Right atrium auricular region (tissue), 2 donors: ENCODE measurements at places on chromosomes 2 and 18. TPM values are rescaled to one million over a fixed set of nuclear protein-coding genes. Genes with fewer than 3 reads are reported as not detected.

- no peak for DNase-seq
Measured at GRCh38 chr2:3172265-3172935, 205.2 kb downstream of the EIPR1 start.

DNA sequence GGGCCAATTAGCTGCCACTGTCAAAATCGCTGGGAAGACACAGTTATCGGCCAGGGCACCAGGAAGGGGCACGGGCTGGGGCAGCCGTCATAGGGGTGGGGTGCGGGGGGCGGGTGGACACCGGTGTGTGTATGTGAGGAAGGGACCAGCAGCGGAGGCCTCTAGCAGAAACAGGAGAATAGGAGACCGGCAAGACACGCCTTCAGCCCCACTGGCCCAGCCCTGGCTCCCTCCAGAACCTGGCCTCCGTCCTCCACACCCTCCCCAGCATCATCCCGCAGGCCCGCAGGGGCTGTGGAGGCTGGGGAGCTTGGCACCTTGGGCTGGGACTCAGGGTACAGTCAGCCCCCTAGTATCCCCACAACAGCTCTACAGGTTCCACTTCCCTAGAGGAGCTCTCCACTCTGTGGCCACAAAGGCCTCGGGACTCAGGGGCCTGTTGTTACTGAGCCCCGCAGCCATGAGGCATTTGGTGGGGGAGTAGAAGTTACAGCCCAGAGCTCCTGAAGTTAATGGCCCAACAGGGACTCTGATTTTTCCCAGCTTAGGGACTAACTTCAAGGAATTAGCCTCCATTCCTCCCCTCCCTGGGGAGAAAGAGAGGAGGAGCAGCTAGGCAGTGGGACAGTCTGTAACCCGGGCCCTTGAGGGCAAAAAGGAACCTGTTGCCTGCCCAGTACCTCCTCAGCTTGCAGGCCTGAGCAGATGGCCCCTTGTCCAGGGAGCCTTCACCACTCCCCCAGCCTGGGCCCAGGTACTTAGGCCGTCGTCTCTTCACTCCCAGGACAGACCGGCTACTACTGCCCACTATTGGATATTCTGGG is 19.9 kb downstream of the SH2D6 start:
- DNase-seq, result no peak

DNA sequence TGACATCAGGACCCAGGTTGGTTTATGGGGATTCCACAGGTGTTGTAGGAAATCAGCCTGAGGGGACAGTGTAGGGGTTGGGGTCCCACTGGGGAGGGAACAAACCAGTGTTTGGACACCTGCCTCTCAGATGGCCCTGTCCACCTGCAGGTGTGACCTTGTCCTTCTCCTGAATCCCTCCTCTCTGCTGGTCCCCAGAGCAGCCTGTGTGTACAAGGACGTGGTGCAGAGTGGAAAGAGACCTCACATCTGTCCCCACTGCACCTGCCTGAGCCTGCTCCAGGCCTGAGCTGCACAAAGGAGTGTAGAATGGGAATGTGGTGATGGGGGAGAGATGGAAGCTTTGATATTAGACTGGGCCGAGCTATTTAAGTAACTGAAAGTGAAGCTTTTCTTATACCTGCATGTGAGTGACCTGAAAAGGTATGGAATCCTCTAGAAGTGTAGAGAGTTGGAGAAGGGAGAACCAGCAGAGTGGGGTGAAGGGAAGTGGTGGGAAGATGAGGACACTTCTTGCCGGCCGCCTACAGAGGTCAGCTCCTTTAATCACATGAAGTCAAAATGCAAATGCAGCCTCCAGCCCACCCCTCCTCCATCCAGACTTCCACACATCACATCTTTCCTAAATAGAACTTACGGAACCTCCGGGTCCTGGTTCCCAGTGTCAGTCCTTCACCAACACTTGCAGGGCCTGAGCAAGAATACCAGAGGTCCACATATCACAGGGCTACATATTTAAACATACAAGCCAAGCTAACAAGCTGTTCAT is 89.3 kb upstream of the SMAD2 start:
- DNase-seq, result no peak

GRCh38 chr2:216388046-216388884 is 16.0 kb upstream of the MARCHF4 start:
- no peak for DNase-seq

- DNase-seq, result no peak
Measured at GRCh38 chr18:3726238-3726951, 276.4 kb downstream of the TGIF1 start.

- no peak for DNase-seq
Measured at GRCh38 chr2:202278944-202279343, 13.4 kb downstream of the NOP58 start.

DNA sequence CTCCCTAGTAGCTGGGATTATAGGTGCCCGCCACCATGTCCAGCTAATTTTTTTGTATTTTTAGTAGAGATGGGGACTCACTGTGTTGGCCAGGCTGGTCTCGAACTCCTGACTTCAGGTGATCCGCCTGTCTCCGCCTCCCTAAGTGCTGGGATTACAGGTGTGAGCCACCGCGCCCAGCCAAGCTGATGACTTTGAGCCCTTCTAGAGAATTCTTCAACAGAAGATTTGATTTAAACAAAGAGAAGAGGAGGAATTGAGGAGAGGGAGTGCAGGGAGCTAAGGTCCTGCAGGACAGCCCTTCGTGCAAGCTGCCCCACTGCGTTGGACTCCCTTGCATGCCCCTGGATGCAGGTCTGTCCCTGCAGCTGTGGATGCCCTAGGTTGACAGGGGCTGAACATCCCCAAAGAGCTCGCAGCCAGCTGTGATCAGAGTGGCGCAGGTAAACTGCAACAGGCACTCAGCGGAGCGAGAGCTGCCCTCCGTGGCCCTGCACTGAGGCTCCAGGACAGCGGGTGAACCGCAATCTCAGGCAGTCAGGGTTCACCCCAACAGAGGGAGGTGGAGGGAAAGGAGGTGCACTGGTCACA is 13.7 kb downstream of the ADRA2B start:
- no peak for DNase-seq

DNA sequence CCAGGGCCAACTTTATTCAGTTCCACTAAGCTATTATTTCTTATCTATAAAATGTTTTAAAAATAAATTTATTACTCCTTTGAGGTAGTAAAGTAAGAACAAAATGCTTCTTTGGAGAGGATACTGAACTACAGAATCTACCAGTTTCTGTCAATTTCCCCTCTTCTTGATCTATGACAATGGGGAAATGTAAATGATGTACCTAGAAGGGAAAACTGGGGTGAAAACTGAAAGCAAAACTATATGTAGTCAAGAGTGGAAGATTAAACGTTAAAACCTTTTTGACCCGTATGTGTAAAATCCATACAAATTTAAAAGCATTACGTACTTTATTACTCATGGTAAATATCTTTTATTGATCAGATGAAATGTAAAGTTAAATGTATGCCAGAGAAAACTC is 1287.8 kb upstream of the TMEFF2 start:
- DNase-seq, result no peak

GRCh38 chr2:30577151-30577550 is 130.1 kb downstream of the LCLAT1 start:
- DNase-seq, result no peak

DNA sequence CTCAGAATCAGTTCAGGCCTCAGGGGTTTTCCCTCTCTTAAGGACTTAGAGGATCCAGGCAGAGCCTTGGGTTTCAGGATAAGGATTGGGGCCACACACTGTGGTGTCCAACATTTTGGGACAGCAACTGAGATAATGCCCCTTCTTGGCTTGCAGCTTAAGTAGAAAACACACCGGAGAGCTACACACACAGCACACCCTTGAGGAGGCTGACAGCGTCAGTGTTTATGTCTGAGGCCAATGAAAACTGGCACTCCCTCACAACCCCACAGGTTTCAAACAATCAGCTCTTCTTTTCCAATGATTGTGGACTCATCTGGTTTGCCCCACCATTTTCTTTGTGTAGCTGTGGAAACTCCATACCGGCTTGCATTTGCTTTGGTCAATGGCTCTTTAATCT is 257.7 kb downstream of the CDCA7 start:
- DNase-seq, result no peak

DNA sequence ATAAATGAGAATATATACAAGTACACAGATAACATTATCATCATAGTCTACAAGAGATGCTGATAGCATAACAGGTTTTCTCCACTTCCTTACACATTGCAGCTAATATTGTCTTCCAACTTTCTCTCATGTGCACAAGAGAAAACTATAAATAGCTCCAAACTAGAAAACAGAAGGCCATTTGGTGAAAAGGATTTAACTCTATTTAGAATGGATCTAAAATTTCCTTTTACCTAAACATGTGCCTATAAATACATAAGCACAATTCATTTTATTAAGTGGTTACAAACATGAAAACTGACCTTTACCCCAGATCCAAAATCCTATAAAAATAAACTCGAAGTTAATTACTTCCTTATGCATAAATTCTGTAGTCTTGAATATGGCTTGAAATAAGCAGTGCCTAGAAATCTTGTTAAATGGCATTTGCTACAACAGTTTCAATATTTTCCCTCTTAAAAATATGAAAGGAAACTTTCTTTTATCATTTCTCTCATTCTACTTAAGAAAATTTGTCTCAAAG is 41.6 kb downstream of the SLC25A12 start:
- no peak for DNase-seq

GRCh38 chr2:120516679-120517314 is 170.9 kb downstream of the INHBB start:
- DNase-seq, result no peak

DNA sequence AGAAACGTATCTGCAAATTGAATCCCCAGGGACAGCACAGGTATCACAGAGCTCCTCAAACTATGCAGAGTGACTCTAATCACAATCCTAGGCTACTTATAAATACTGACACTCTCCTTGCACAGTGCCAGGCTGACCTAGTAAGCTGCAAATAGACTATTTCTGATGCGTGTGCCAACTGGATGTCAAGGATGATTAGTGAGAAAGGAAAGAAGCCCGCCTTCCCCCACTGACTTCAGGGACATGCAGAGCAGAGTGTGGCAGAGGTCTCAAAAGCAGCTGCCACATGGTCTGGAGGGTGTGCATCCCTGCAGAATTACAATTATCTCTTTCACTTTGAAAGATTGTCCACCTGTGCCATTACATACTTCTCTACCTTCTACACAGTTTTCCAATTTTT is 235.6 kb downstream of the CPS1 start:
- no peak for DNase-seq

The RIT2 gene
- total RNA-seq, result not detected

The PJVK gene
- 2.4 TPM for total RNA-seq

The OTOS gene
- total RNA-seq, result not detected

The REG1B gene
- not detected for total RNA-seq

The DNAH7 gene
- 0.52 TPM for total RNA-seq

The CHRNG gene
- total RNA-seq, result not detected

The TNFRSF11A gene
- 1.8 TPM for total RNA-seq

The GPC1 gene
- total RNA-seq, result 103 TPM

The TMEM247 gene
- total RNA-seq, result not detected
